ENCODE measurements at places on chromosomes 1 and 21.

- no peak for DNase-seq
Observed at GRCh38 chr1:207806531-207807325, 54.9 kb downstream of the CD46 start.

DNA sequence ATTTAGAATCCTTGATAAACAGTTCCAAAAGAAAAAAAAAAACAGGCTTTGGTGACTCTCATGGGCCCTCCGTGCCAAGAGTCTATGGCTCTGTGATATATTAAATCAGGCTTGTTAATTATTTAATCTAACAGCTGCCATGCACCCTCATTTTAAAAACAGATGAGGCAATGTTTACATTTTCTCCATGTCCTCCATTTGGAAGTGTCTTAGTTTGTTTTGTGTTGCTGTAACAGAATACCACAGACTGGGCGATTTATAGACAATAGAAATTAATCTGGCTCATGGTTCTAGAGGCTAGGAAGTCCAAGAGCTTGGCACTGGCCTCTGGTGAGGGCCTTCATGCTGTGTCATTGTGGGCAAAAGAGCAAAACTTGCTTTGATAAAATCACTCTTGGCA lies 58.0 kb downstream of the B3GALT5 start:
- no peak for DNase-seq

- DNase-seq = no peak
Observed at GRCh38 chr1:85404408-85404807, 60.6 kb downstream of the DDAH1 start.

- DNase-seq = no peak
Observed at GRCh38 chr21:41643246-41643966, 123.4 kb downstream of the RIPK4 start.

DNA sequence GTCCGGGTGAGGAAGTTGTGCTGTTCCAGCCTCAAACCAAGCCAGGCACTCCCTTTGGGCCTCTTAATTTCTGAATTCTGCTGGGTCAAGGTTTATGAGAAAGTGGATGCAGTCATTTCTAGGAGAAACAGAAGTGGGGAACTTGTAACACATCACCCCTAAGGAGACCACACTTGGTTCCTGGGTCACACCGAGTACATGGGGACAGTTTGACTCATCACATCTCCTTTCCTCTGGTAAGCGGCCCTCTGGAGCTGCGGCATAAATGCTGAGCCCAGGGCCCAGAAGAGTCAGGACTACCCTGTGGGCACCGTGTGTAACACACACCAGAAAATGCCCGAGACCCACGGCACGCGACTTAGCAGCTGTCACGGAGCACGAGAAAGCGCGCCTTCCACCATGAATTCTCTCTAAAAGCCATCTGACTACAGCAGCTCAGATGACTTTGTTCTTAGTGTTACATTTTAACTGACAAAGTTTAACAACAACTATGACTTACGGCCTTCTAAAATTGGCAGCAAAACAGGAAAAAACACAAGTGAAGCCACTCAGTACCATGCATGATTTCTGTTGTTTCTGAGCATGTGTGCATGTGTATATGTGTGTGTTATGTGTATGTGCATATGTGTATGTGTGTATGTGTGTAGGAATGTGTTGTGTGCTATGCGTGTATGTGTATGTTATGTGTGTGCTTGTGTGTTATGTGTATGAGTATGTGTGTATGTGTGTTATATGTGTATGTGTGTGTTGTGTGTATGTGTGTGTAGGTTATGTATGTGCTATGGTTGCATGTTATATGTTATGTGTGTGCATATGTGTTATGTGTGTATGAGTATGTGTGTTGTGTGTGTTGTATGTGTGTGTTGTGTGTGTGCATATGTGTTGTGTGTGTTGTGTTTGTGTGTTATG lies 50.8 kb downstream of the TOMM20 start:
- DNase-seq = no peak

- DNase-seq = no peak
Observed at GRCh38 chr1:231536099-231536498, 7.6 kb downstream of the TSNAX start.

GRCh38 chr1:19676438-19676922 lies 11.8 kb downstream of the HTR6 start:
- DNase-seq = no peak

DNA sequence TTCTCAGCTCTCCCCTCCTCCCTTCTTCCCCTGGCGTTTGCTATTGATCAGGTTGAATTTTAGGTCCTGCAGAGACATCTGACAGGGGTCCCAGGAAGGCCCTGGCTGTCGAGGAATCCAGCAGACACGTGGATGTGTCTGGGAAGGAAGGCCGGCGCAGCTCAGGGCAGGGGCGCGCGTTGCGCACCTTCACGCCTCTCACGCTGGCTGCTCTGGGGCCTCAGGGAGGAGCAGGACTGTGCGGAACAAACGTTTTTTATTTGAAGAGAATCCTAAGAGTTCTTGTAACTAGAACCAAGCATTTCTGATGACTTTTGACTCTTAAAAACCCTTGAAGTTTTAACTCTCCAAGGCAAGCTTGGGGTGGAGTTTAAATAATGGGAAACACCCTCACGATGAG lies 54.2 kb downstream of the SLC37A1 start:
- DNase-seq = no peak

DNA sequence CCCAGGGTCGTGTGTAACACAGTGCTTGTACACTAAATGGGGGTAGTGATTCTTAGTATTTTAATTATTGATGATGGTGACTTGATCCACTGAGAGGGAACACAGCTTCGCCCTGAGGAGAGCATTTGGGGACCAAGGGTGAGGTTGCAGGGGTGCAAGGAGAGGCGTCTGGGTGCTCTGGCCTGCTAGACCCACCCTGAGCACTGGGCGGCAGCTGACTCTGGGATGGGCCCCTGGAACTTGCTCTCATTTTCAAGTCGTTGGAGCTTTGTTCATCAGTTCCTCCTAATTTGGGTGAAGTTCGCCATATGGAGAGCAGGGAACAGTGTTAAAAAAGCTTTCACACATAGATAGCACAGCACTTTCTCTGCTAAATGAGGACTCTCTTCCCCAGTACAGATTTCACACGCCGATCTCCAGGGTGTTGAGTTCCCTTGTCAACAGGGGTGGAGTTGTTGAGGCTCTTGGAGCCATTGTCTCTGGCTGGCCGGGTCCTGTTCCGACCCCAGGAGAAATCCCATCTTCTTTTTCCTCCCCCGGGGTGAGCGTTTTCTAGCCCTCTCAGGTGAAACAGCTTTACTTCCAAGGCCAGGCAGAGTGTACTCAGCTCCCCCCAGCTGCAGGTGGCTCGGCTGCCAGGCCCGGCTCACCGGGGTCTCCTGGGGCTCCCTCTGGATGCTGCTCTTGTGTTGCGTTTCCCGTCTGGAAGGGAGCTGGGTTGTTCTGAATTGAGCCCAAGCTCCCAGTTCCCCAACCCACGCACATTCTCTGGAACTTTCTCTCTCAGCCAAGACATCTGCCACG lies 367.4 kb downstream of the RPS6KC1 start:
- no peak for DNase-seq

DNA sequence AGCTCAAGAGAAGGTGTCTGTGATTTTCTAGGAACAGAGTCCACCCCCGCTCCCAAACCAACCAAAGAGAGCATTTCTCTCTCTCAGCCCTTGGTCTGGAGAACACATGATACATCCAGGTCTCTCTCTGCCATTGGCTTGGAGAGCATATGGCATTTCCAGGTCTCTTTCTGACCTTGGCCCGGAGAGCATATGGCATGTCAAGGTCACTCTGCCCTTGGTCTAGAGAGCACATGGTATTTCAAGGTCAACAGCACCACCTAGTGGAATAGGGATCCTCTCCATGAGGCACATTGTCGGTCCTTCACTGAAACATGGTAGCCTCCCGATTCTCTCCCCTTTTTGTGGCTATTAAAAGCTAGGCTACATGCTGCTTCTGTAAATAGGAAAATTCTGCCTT lies 437.7 kb upstream of the OLFM3 start:
- DNase-seq = no peak

DNA sequence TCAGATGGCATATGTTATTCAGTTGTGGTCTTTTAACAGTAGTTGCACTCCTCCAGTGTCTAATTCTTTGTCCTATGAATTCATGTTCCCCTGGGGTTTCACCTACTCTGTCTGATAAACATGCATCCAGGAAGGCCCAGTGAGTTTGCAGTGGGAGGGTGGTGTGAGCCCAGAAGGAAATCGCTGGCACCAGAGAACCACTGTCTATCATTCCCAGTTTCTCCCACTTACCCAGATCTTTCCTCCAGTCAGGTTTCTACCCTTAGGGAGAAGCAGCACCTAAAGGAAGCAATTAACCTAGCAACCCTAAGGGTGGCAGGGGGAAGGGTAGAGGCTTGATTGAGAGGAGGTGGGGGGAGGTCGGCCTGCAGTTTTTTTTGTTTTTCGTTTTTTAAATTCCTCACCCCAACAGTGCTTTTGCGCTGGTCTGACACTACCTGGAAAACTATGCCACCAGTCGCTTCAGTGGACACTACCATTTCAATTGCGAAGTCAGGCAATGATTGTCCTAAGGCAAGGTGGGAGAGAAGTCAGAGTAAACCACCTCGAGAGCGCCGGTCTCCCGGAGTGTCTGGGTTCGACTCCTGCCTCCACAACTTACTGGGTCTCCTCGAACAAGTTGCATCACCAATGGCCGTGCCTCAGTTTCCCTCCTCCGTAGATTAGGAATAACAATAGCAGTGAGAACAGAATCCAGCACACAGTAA lies 766 bp upstream of the SLC44A3 start:
- no peak for DNase-seq
